ENCODE measurements at places on chromosomes 11 and 22.

- peak; percentile 91 for DNase-seq
These were observed 262.5 kb downstream of the DCDC1 start for GRCh38 chr11:31106968-31107576.

- no peak for DNase-seq
These were observed 15.6 kb downstream of the PISD start for GRCh38 chr22:31646186-31647019.

GRCh38 chr22:29079218-29079901 is 6.5 kb downstream of the KREMEN1 start:
- peak; percentile 67 for DNase-seq

DNA sequence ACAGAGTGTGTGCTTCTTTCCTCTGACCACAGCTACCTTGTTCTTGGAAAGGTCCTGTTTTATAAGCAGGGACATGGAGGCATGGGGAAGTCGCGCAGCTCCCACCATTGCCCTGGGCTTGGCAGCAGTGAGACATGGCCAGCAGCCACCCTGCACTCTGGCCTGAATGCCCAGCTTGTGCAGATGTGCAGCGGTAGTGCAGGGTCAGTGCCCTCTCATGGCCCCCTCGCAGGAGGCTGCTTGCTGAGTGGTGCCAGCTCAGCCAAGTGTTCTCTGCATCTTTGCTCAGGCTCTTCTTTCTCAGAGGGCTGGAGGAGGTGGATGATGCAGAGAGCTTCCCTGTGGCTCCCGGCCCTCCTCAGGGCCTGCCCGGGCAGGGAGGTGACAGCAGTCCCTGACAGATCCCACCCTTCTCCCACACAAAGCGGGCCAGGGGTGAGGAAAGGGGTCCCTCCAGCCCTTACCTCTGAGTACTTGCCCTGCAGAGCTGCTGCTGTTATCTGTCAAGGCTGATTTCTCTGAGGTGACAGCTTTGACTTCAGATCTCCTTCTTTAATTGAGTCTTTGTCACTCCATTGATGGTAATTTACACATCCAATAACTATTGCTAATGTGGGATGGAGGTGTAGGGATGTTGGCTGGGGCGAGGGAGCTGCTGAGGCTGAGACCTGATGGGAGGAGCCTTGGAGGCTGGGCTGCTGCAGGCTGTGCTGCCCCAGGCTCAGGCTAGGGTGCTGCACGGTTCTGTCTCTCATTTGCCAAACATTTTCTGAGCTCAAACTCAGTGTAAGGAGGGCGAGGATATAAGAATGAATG is 47.4 kb upstream of the B3GAT1 start:
- no peak for DNase-seq

DNA sequence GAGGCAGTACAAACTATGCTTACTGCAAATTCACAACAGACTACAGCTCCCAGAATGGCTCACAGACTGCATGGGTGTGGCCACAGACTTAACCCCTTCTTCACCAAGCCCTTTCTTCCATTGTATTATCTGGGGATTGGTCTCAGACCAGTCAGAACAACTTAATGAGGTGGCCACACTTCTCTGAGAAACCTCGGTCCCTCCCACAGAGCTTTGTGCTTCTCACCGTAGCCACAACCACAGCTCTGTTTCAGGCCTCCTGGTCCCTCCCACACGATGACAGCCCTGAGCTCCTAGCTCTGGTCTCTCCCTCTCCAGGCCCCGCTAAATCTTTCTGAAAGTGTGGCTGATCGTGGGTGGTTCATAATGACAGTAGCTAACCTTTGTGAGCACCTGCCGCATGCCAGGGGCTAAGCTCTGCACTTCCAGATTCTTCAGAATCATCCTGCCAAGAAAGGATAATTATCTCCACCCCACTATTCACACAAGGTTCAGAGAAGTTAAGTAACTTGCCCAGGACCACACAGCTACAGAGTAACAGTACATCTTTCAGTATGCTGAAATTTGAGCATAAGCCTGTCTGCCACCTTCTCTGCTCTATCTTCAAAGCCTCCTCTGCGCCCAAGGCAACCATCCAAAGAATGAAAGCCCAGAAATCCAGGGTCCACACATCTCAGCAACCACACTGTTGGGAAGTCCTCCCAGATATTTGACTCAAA is 5.4 kb downstream of the PDE2A start:
- DNase-seq: peak; percentile 91

DNA sequence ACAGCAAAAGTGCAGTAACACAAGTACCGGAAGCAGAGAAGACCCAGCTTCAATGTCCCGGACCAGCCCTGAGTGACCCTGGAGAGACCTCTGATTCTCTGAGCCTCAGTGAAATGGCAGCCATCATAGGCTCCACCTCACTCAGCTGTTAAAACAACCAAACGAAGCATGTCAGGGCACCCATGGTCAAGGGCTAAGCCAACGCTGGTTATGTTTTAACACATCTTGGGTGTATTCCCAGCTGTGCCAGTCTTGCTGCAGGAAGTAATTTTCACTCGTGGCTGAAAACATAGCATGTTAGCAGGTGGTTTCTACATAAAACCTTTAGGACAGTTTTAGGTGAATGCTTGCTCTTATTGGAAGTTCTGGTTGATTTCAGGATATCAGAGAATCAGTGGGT is 30.9 kb downstream of the LMO2 start:
- DNase-seq: no peak

DNA sequence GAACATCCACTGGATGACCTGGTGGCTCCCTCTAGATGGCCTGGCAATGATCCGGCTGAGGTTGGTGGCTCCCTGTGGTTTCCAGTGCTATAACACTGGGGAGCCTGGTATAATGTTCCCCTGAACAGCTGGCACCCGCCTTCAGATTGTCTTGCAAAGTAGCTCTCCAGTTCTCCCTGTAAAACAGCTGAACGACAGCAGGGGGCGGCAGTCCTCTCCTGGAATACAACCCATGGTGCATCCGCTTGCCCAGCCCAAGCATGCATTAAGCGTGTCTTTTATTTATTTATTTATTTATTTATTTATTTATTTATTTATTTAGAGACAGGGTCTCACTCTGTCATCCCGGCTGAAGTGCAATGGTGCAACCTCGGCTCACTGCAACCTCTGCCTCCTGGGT is 258.9 kb downstream of the BUD13 start:
- peak; percentile 62 for DNase-seq

DNA sequence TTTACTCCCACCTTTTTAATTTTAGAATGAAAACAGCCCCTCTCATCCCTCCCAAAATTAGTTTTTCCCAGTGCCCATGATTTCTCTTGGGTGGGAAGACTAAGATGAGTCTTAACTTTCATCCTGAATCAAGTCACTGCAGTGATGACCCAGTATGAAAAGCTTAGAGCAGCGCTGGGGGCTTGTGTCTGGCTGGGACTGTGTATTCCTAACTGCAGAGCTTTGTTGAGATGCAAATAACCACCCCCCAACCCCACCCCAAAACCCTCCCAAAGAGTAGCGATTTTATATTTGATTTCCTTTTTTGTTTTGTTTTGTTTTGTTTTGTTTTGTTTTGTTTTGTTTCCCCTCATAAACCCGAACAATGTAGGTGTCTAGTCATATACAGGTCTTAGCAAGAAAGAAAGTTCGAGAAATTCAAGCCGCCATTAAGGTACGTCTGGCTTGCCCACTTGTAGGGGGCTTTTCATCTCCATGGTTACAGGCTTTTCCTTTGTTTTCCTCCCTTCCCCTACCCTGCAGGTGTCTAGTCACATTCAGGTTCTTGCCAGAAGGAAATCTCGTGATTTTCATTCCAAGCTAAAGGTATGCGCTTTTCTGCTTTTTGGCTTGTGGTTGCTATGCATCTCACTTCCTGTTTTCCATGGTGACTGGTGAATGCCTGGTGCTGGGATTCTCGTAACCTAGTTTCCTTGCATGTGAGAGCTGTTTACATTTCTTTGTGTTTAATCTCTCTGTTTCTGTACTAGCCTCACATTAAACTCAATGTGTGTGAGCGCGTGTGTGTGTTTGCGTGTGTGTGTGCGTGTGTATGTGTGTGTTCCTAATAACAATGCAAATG is 144.6 kb upstream of the RASSF10 start:
- DNase-seq: peak; percentile 4

DNA sequence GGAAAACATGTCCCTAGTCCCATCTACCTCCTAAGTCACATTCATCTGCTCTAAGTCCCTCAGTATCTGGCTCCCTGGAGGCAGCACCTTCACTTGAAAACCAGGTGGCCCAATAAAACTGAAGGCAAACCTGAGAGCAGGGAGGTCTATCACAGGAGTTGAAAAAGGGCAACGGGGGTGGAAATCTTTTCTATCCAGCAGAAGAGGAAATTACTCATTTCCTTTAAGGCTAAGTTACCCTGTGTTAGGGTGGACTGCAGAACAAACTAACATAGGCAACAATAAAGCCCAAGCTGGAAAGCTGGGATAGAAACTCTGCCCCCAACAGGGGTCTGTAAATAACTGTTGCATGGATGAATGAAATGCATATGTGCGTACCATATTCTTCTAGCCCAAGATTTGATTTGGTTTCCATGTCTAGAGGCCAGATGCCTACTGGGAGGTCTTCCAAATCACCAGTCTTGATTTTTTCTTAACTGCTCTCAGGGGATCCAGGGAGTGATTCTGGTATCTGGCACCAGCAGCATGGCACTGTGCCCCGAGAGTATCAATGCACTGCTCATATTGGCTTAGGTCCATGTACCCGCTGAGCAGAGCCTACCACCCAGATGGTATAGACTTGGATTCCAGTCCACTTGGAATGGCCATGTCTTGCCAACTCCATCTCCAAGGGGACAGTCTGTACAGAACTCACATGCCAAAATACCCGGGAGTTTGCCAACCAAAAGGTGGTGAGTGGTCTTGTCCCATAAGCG is 350.0 kb upstream of the NCAM1 start:
- no peak for DNase-seq

GRCh38 chr11:85276332-85276731 is 350.8 kb downstream of the DLG2 start:
- DNase-seq: no peak

- DNase-seq: no peak
These were observed 85.7 kb downstream of the KIAA1671 start for GRCh38 chr22:25038239-25038638.

DNA sequence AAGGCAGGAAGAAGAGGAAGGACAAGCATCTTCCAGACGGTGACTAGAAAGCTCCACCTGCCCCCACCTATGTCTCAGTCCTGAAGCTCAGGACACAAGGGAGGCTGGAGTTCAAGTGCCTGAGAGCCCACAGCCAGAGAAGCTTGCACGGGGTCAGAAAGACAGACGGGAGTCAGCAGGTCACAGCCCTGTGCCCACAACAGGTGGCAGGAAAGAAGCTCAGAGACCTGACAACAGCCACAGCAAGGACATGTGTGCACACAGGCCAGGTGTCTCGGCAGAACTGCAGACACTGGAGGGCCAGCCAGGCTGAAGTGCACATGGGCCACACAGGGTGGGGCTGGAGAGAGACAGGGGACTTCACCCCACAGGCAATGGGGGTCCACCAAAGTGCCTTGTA is 37.2 kb upstream of the MOB2 start:
- DNase-seq: no peak

GRCh38 chr22:44424867-44425693 is 73.0 kb downstream of the RTL6 start:
- DNase-seq: no peak

GRCh38 chr11:128476049-128476448 is 111.3 kb downstream of the ETS1 start:
- peak; percentile 34 for DNase-seq
